ENCODE measurements at places on chromosomes 7 and 10. TPM values are rescaled to one million over a fixed set of nuclear protein-coding genes. Genes with fewer than 3 reads are reported as not detected.

GSTO1 gene
- total RNA-seq = 144 TPM

ZMYND11 gene
- 53.2 TPM for total RNA-seq

LUC7L2 gene
- 47.8 TPM for total RNA-seq

NHLRC2 gene
- total RNA-seq = 14.3 TPM

PDK4 gene
- 13.2 TPM for total RNA-seq

VOPP1 gene
- total RNA-seq = 163 TPM

TMEM229A gene
- not detected for total RNA-seq

ASZ1 gene
- not detected for total RNA-seq

PNLIP gene
- total RNA-seq = not detected

ADAM12 gene
- 0.21 TPM for total RNA-seq

MMP21 gene
- total RNA-seq = 0.07 TPM

STEAP1B gene
- 53.2 TPM for total RNA-seq

OR9A4 gene
- not detected for total RNA-seq

NRG3 gene
- 0.04 TPM for total RNA-seq

GCK gene
- total RNA-seq = 0.39 TPM

AQP1 gene
- total RNA-seq = 6.4 TPM

FEZF1 gene
- not detected for total RNA-seq

TUBB8 gene
- not detected for total RNA-seq

CYP2C19 gene
- total RNA-seq = not detected

NRAP gene
- not detected for total RNA-seq

SAMD9 gene
- total RNA-seq = 13.3 TPM

FKBP6 gene
- total RNA-seq = not detected

SLC18A3 gene
- total RNA-seq = not detected

SLC39A12 gene
- total RNA-seq = not detected

PLPP4 gene
- 5.2 TPM for total RNA-seq

SPDYE18 gene
- 0.28 TPM for total RNA-seq

ASIC3 gene
- 0.07 TPM for total RNA-seq

KCND2 gene
- total RNA-seq = not detected

NUTM2B gene
- total RNA-seq = 0.11 TPM

AGR3 gene
- total RNA-seq = not detected

REPIN1 gene
- 72.9 TPM for total RNA-seq

SPDYE6 gene
- not detected for total RNA-seq

AKR1C8 gene
- not detected for total RNA-seq

ITIH5 gene
- total RNA-seq = not detected

SUN3 gene
- not detected for total RNA-seq

ZNF853 gene
- total RNA-seq = 0.79 TPM

CYP26C1 gene
- 0.33 TPM for total RNA-seq

BLNK gene
- total RNA-seq = not detected

WEE2 gene
- total RNA-seq = not detected

CADPS2 gene
- total RNA-seq = 115 TPM

PPP3CB gene
- 12.7 TPM for total RNA-seq

Measured in pulmonary artery endothelial cell (primary cell).